ENCODE measurements at places on chromosomes 1 and 21.

GRCh38 chr21:45265721-45266517 is 21.8 kb downstream of the POFUT2 start:
- no peak for DNase-seq

GRCh38 chr1:8185400-8185799 is 132.5 kb upstream of the SLC45A1 start:
- no peak for DNase-seq

- no peak for DNase-seq
Observed at GRCh38 chr1:64229307-64229706, 25.9 kb downstream of the UBE2U start.

GRCh38 chr1:207205614-207206061 is 101.6 kb downstream of the C4BPA start:
- no peak for DNase-seq

- no peak for DNase-seq
Observed at GRCh38 chr1:46613661-46614603, 2.7 kb downstream of the MOB3C start.

GRCh38 chr1:37915476-37916093 is 31.3 kb downstream of the INPP5B start:
- DNase-seq, result no peak

DNA sequence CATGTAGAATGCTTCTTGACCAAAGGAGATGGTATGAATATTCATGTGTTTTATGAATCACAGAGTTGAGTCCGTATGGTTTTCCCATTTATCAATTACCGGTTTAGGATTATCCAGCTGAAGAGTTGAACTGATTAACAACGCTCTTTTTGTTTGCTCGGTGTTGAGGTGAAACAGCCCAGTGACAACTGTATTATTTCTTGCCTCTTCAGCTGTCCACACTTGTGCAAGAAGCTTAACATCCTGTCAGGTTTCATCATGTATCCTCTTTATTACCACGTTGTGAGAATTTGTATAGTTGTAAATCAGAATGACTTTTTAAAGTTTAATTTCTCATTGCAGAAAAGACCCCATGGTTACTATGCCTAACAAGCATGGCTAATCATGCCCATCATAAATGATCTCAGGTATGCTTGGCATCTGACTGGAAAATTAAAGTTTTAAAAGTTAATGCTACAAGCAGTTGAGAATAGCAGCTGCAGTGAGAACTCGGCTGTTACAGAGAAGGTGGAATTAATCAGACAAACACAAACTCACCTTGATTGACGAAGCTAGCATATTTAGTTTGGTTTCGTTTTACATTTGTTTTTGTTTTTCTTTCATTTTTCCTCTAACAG is 563.2 kb upstream of the ADGRL2 start:
- DNase-seq, result no peak

DNA sequence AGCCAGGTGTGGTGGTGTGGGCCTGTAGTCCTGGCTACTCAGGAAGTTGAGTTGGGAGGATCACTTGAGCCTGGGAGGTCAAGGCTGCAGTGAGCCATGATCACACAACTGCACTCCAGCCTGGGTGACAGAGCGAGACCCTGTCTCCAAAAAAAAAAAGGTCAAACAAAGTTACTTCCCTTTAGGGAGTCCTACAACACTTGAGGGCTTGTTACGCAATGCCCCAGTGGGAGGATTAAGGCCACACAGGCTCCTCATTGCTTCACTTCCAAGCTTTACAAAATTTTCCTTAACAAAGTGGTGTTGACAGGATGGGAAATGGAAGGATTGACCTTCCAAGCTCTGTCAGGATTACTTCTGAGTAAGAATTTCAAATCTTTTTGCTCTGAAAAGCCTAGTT is 6.2 kb upstream of the EXTL1 start:
- DNase-seq, result peak; percentile 51

DNA sequence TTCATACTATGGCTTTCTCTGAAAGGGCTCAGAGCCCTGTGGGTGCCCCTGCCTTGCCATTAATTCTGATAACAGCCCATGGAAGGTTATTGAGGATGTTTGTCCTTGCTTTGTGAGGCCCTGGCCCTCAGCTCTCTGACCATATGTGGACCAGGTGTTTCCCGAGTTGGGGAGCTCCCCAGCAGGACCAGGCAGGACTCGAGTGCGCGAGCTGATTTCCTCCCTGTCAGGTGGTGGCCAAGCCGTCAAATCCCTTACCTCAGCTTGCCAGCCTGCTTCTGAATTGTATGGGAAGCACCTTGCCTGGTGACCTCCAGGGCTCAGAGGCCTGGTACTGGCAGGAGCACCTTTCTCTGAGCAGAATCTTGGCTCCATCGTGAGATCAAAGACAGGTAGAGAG is 17.9 kb upstream of the SDE2 start:
- no peak for DNase-seq

- DNase-seq, result no peak
Observed at GRCh38 chr1:212553676-212554075, 54.9 kb upstream of the ATF3 start.

- DNase-seq, result no peak
Observed at GRCh38 chr1:1237874-1238701, 6.1 kb downstream of the B3GALT6 start.

- DNase-seq, result no peak
Observed at GRCh38 chr21:33123374-33124123, 53.6 kb downstream of the OLIG1 start.

DNA sequence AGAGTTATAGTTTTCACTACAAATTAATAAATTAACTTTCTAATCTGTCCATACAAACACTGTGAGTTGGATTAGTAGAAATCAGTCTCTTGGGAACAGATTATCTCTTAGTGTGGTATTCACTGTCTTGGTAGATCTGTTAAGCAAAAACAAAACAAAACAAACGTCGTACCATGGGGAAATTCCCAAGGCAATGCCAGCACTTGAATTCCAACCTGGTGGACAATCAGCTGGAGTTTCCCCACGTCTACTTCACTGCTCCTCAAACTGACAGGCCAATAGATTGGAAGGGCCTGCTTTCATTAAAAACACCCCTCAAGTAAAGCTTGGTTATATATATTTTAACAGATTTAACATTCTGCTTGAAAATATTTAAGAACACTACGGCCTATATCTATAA is 31.9 kb downstream of the GDAP2 start:
- DNase-seq, result no peak

DNA sequence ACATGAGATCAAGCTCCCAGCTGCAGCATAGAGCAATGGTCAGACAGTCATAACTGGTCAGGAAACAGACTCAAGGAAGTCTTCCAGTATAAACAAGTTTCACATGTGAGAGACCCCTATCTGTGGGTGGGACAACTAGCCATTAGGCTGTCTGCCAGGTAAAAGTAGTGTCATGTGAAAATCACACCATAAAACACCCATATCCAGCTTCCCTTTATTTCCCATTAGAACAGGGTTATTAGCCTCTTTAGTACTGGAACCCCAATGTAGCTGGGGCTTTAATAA is 426.7 kb downstream of the KCNT2 start:
- DNase-seq, result no peak

GRCh38 chr1:196538473-196538872 is 69.8 kb downstream of the KCNT2 start:
- no peak for DNase-seq

GRCh38 chr1:11848373-11848700 is 754 bp upstream of the NPPA start:
- DNase-seq, result no peak

GRCh38 chr1:36456391-36456928 is 6.2 kb upstream of the OSCP1 start:
- no peak for DNase-seq

- no peak for DNase-seq
Observed at GRCh38 chr1:223429821-223430220, 36.6 kb downstream of the CCDC185 start.

DNA sequence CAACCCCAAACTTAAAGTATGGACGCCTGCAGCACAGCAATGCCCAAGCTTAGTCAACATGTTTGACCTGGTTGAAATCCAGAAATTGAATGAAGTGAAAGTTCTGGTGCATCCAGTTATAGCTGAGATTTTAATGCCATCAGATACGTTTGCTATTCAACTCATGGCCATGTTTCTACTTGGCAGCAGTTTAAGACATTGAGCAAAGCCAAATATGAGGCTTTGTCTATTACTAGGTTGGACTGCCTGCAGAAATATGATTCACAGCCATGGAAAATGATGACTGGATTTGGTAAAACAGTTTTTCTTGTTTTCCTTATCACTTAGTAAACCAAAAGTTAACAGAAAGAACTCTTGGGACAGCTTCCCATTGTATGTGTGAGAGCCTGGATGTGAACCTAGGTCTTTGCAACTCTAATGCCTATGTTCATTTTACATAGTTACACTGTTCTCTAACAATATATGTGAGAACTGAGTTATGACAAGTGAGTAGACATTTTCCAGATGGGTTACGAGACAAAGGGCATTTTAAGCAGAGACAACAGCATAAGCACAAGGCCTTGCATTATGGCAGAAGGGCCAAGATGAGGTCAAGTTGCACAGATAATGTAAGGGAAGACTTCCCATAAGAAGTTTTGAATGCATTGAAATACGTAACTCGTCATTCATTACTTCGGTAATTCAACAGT is 32.4 kb upstream of the MYSM1 start:
- no peak for DNase-seq

DNA sequence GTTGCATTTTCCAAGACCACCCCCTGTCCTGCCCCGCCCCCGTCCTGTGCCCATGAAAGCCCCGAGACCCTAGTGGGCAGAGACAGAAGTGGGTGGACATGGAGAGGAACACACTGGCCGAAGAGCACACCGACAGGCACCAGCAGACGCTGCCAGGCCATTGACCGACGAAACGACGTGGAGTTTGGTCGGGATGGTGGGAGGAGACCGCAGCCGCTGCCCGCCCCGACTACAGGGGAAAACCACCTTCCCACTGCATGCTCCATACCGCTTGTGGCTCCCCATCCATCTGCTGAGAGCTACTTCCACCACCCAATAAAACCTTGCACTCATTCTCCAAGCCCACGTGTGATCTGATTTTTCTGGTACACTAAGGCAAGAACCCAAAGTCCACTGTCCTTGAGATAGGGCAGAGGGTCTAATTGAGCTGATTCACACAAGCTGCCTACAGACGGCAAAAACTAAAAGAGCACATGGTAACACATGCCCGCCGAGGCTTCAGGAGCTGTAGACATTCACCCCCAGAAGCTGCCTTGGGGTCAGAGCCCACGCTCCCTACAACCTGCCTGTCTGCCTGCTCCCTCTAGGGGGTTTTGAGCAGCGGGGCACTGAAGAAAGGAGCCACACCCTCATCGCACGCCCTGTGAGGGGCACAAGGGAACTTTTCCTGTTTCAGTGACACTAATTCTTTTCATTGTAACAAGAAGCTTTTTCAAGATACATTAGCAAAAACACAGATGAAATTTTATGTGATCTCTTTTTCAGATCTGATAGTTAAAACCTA is 81.2 kb upstream of the RAB3GAP2 start:
- no peak for DNase-seq

DNA sequence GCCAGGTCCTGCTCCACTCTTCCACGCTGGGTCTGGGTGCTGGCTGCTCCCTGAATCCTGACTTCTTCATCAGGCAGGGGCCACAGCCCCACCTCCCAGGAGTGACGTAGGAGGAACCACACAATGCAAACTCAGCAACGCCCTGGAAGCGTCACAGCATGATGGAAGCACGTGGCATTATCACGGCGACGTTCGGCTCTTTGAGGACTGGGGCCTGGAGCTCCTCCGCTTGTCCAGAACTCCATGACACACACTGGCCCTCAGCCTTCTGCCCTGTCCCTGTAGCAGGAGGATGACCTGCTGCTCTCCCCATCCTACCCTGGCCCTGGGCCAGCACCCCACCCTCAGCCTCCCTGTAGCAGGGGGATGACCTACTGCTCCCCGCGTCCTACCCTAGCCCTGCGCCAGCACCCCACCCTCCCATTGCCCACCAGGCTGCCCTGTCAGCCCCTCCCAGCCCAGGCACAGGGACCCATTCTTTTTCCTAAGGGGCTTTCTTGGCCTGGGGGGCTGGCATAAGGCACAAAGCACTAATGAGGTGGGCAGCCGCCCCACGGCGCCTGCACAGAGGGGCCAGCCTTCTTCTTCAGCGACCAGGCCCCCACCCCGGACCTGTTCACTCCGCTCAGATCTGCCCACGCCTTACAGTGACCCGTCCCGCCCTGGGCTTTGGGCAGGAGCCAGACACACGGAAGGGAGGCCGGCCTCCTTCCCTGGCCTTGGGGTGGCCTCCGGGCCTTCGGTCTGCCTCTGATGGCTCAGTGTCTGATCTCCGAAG is 65.7 kb downstream of the DHRS3 start:
- DNase-seq, result no peak

GRCh38 chr1:228073857-228074545 is 8.5 kb upstream of the ARF1 start:
- DNase-seq, result no peak

GRCh38 chr1:41823471-41823870 is 95.3 kb downstream of the HIVEP3 start:
- no peak for DNase-seq

DNA sequence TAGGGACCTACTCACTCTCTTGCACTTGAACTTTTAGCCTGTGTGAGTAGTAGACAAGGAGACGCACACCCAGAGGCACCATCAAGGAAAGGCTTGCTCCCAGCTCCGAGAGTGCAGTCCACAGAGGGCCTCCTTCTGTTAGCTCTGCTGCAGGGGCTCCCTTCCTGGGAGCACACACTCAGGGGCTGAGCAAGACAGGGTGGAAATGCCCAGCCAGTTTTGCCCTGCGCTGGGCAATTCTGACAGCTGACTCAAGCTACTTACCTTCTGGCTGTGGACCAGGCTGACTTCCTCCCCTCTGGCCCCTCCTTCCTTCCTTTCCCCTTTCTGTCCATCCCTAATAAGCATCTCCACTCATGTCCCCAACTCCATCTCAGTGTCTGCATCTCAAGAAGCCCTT is 449.1 kb downstream of the PTPRU start:
- no peak for DNase-seq

DNA sequence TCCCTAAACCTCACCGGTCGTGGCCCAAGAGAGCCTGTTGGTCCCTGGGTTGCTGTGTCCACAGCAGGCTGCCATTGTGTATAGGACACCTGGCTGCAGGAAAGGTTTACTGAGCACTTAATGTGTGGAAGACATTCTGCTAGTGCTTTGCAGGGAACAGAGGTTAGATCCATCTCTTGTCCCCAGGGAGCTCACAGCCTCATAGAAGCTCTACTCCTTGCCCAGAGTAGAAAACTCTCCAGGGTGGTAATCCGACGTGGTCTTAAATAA is 16.9 kb upstream of the ALPL start:
- no peak for DNase-seq

GRCh38 chr1:116126281-116126680 is 15.1 kb downstream of the MAB21L3 start:
- DNase-seq, result no peak

DNA sequence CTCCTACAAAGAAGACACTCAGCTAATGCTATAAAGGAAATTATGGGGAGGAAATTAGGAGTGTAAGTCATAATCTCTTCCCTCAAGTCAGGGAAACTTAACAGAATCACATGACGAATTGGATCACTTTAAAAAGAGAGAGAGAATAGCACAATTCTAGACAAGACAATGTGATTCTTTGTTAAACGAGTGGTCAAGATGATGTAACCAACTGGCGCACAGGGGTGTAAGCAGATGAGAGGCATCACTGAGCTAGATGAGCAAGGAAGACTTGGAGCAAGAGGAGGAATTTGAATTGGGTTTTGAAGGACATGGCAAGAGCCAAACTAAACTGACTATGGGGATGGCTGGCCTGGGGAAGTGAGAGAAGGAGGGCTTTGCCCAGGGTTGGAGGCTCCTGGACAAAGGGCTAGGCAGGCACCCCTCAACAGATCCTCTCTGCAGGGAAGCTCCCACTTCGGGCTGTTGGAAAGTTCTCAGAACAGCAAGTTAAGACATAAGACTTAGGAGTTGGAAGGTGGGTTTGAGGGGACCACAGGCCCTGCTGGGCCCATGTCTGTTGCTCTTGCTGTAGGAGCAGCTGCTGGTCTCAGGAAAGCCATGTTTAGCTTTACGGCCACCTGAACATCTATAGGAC is 123.9 kb upstream of the GRIK3 start:
- DNase-seq, result no peak
